Stimulated activated CD4-positive, alpha-beta T cell treated with anti-CD3 and anti-CD28 coated beads, Interleukin-1b, Interleukin-23, amount 100 ng/mL, for 1 hour (primary cell): ENCODE measurements at places on chromosomes 5 and 9.

- no peak for DNase-seq
These were observed 90.0 kb downstream of the ARRDC3 start for GRCh38 chr5:91293131-91293530.

DNA sequence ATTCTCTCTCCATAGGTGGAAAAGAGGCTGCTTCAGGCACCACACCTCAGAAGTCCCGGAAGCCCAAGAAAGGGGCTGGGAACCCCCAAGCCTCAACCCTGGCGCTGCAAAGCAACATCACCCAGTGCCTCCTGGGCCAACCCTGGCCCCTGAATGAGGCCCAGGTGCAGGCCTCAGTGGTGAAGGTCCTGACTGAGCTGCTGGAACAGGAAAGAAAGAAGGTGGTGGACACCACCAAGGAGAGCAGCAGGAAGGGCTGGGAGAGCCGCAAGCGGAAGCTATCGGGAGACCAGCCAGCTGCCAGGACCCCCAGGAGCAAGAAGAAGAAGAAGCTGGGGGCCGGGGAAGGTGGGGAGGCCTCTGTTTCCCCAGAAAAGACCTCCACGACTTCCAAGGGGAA, 16.4 kb downstream of the CD74 start:
- no peak for DNase-seq

DNA sequence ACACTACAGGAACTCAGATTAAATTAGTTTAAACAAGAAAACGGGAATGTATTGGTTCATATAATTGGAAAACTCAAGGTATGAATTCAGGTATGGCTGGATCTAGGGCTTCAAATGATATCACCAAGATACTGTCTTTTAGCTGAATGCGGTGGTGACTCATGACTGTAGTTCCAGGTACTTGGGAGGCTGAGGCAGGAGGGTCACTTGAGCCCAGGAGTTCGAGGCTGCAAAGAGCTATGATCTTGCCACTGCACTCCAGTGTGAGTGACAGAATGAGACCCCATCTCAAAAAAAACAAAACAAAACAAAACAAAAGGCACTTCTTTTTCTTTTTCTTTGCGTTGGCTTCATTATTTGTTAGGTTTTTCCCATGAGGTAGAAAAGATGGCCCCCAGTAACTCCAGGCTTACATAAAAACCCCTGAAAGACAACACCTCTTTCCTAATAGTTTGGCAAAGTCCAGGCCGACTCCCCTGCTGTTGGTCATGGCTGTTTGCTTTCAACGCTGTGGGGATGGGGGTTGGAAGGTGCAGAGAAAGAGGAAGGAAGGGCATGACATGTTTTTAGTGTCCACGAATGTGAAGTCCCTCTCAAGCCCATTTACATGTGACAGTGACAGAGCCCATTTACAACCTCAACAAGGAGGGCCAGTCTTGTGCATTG, 39.8 kb upstream of the CRB2 start:
- no peak for DNase-seq

DNA sequence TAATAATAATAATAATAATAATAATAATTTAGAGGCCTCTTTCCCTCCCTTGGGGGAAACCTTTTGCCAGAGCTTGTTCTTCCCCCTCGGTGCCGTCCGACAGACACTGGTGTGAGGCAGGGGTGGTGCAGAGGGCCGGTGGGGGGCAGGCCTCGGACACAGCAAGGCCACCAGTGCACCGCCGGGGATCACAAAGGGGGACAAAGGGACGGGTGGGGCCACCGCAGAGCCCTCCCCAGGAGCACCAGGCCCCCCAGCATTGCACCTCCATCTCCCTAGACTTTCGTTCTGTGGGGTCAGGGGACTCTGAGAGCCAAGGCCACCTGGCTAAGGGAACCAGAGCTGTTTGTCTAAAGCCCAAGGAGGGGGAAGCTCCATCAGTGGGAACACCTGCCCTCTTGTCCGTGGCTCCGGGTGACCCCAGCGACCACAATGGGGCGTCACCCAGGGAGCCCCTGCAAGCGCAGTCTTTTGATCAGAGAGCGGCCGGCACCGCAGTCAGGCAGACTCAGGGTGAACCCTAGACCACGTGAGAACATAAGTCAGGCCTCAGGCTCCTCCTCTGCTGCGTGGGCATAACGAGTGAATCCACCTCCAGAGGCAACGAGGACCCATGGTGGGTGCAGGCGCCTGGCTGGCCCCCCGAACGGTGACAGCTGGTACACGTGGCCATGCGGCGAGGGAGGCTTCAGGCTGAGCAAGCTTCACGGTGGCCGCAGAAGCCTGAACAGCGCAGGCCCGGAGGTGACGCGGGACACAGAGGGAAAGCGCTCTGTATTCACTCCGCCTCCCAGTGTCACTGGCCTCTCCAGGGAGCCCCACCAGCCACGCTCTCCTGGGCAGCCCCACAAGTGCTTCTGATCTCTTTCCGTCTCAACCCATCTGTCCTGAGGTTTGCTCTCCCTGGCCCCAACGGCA, 12.0 kb upstream of the QSOX2 start:
- DNase-seq, result no peak

- DNase-seq, result no peak
These were observed 17.0 kb upstream of the RPS23 start for GRCh38 chr5:82295144-82295543.

- no peak for DNase-seq
These were observed 108.0 kb downstream of the STARD4 start for GRCh38 chr5:111404270-111404769.

DNA sequence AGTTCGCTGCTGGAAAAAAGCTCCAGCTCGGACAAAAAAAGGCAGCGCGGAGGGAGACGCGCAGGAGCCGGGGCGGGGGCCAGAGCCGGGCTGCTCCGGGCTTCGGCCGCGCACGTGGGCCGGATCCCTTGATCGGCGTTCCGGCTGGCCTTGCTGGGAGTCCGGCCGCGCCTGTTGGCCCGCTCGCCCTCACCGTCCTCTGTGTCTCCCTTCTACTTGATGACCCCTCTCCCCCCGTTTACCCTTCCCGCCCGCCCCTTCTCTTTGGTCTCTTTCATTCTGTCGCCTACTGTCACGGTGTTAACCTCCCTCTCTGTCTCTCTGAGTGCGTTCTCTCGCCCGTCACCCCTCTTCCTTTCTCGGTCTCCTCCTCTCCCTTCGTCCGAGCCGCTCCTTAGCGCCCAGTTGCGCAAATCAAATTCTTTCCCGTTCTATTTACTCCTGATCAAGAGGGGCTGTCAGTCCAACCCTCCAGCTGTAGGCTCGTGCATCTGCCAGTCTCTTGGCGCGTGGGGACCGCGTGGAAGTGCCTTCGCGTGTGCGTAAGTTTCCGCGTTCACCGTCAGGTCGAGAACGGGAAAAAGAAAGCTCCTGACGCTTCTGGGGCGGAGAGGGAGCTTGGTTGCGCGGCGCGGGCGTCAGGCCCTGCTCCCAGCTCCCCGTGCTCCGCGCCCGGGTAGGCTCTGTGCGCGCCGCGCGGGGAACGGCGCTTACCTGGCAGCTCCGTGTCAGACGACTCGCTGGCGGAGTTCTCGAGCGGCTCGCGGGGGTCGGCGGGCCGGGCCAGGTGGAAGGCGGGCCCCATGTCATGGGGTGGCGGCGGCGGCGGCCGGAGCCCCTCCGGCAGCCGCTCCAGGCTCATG, 798 bp downstream of the PITX1 start:
- no peak for DNase-seq
